ENCODE measurements at places on chromosomes 7 and 10.
A peak's percentile ranks its signal among the peaks of the same experiment; 100 is the strongest.

DNA sequence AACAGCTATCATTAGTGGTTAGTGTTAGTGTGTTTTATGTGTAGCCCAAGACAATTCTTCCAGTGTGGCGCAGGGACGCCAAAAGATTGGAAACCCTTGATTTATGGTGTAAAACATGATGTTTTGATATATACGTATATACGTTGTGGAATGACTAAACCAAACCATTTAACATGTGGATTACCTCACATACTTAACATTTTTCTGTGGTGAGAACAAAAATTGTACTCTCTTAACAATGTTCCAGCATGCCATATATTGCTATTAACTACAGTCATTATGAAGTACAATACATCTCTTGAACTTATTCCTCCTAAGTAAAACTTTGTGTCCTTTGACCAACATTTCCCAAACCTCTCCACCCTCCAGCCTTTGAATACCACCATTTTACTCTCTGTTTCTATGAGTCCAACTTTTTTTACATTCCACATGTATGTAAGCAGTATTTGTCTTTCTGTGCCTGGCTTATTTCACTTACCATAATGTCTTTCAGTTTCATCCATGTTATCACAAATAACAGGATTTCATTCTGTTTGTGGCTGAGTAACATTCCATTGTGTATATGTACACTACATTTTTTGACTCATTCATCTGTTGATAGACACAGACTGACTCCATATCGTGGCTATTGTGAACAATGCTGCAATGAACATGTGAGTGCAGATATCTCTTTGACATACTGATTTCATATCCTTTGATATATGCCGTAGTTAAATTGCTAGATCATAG, 42.2 kb upstream of the MAGI2 start:
- no peak for DNase-seq

DNA sequence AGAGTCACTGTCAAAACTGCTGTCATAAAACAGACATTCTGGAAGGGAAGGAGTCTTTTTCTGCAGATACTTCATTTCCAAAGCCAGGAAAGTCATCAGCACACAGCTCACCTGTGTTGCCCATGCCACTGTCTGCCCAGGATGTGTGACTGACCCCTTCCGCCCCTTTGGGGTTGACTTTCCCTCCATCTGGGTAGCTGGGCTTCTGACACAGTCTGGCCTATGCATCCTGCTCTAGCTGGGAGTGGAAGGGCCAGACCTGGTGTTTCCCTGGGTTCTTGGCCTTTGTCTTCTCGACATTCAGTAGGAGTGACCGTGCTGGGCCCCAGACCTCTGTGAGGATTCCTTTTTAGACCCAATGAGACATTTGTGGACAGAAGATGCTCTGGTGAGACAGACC, 378.9 kb upstream of the NUPR2 start:
- DNase-seq, result no peak

GRCh38 chr7:42392826-42393225, 155.8 kb upstream of the GLI3 start:
- no peak for DNase-seq

GRCh38 chr7:113856010-113856409, 62.8 kb downstream of the PPP1R3A start:
- no peak for DNase-seq

GRCh38 chr10:103614306-103615158, 121.0 kb downstream of the NEURL1 start:
- no peak for DNase-seq

- no peak for DNase-seq
Measured at GRCh38 chr10:28558186-28558585, 25.3 kb downstream of the WAC start.

DNA sequence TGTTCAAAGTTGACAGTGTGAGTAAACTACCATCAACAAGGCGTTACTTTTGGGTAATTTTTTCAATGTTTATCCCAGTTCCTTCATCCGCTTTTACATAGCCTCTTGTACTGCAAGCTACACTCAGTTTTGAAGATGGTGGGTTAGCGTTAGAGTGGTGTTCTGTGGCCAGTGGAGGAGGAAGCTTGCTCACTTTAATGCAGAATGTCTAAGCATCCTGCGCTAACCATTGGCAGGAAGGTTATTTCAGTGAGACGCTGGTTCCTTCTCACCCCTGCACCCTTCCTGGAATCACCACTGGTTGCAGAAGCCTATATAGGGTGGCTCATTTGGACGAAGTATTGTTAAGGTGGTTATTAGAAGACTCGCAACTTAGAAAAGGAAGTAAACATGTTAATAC, 159.1 kb downstream of the CELF2 start:
- no peak for DNase-seq

DNA sequence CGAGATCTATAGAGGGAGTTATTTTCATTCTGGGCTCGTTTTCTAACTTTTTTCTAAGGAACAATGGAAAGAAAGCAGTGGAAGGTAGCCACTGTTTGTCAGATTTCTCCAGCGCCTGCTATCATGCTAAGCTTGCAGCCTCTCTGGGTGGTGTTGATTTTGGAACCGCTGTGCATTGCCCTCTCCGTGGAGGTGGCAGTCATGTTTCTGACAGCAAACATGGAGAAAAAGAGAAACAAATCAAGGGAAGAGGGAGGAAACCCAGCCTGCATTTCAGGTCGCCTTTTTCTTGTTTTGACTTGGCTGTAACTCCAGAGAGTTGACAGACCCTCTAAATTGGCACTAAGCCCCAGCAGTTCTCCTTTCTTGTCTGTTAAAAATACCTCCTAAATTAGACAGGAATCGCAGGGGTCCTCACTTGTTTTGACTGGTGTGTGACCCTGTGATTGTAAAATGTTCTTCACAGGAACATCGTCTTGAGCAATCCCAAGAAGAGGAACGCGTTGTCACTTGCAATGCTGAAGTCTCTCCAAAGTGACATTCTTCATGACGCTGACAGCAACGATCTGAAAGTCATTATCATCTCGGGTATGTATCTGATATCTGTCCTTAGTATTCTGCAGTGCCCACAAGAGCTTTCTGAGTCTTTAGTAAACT, 4.8 kb downstream of the ECHDC3 start:
- no peak for DNase-seq

GRCh38 chr10:52653263-52653909, 119.2 kb downstream of the MBL2 start:
- no peak for DNase-seq

DNA sequence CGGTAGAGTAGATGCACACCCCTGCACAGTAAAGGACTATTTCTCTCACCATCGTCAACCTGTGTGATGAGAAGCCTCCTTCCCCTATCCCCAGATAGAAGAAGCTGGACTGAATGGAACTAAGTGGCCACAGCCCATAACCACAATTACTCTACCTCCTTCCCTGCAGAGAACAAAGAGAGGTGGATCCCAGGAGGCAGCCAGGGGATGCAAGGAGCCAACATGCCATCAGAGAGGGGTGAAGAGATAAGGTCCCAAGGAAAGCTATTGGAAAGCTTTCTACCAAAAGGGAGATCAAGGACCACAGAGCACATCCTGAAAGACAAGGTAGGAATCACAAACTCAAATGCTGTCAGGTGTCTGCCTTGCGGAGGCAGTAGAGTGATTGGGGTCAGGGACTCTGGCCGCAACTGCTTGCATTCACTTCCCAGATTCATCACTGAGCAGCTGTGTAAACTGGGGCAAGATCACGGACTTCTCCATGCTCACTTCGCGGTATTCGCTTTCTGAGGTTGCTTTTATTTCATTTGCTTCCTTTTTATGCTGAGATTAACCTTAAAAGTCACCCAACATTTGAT, 81.6 kb upstream of the MYO3A start:
- DNase-seq, result no peak

DNA sequence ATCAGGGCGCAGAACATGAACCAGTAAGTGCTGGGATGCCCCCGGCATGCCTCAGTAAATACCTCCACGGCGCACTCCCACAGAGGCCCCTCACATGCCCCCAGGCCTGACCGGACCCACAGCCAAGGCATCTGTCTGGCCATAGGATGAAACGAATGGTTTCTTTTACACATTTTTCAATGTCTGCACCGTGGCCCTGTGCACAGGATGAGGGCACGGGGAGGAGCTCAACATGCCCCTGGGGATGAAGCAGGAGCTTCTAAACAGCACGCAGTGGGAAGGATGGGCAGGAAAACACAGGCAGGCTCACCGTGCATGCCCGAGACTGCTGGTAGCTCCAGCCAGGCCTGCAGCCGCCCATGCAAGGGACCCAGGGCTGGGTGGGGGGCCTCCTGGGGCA, 283.3 kb downstream of the TNS3 start:
- no peak for DNase-seq

- no peak for DNase-seq
Measured at GRCh38 chr10:77313066-77313750, 324.4 kb downstream of the KCNMA1 start.

- no peak for DNase-seq
Measured at GRCh38 chr10:6738112-6738768, 158.2 kb upstream of the PRKCQ start.

GRCh38 chr10:15324611-15325010, 46.5 kb downstream of the FAM171A1 start:
- no peak for DNase-seq

- DNase-seq, result peak; percentile 24
Measured at GRCh38 chr10:36465604-36466379, 659.6 kb upstream of the ANKRD30A start.

DNA sequence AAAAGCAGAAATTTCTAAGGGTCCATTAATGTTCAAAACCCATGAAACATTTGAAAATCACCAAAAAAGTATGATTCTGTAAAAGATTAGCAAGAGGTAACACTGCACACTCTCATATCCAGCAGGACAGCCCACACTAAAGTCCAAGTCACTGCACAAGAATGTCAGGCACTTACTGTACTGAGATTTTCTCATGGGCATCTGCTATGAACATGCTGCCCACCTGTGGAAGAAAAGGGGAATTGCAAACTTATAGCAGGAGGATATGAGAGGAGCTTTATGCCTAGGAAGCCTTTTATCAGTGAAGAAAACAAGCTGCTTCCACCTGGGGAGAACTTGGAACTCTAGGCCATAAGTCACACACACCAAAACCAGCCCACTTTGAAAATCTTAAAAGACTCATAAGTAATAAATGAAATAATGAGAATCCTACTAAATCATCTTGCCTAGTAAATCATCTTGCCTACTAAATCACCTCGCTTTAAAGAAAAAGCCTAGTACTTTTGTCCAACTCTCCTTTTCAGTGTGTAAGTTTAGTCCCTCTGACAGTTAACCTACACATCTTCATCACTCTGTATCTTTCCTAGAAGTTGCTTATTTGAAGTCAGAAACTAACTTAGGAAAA, 46.1 kb downstream of the ARMH3 start:
- peak; percentile 88 for DNase-seq

DNA sequence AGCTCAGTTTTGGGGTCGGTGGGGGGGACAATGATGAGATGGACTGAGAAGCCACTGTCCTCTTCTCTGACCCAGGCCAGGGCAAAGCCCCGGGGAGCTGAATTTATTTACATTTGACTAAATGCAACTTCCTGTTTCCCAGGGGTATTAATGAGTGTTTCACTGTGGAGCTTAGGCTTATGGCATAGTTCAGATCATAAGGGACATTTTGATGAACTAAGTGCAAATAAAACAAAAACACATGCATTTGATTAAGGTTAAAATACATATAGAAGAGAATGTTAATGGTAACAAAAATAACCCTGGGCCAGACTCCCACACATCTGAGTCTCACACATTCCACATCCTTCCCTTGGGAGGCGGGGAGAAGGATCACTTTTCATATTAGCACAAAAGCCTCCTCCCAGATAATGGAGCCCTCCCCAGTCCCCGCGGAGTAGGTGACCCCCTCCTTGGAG, 320.6 kb downstream of the FRMD4A start:
- no peak for DNase-seq

GRCh38 chr10:99357691-99358090, 28.5 kb downstream of the CNNM1 start:
- DNase-seq, result no peak

GRCh38 chr10:17989908-17990767, 38.4 kb downstream of the SLC39A12 start:
- DNase-seq, result peak; percentile 43

- DNase-seq, result no peak
Measured at GRCh38 chr10:3372281-3372680, 199.7 kb upstream of the PITRM1 start.

DNA sequence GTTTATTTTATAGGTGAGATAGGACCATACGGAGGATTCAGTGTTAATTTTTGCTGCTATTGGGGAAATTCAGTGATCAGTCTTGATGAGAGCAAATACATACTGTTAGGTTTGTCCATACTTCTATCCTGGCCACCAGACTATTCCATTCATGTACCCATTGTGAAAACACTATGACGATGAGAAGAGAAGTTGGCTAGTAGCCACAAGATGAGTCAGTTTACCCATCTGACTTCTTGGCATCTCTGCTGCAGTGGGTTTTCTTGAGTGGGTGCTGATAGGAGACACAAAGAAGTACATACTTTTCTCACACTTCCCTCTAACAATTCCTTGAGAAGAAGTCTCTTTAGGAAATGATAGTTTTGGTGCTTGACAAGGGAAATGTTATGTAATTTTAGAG, 133.1 kb downstream of the TFPI2 start:
- no peak for DNase-seq

DNA sequence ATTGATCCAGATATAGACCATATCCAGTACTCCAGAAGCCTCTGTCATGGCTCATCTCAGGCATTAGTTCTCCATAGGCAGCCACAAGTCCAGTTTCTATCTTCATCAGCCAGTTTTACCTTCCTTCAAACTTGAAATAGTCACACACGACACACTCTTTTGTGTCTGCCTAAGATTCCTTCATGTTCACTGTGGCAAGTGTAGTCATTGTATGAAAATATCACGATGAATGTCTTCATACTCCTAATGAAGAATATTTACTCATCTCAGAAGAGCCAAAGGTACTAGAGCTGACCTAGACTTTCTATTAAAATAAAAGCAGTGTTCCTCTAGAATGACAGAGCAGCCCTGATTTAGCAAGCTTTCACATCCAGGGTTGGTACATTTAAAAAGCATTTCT, 230.7 kb downstream of the SNX13 start:
- DNase-seq, result no peak

DNA sequence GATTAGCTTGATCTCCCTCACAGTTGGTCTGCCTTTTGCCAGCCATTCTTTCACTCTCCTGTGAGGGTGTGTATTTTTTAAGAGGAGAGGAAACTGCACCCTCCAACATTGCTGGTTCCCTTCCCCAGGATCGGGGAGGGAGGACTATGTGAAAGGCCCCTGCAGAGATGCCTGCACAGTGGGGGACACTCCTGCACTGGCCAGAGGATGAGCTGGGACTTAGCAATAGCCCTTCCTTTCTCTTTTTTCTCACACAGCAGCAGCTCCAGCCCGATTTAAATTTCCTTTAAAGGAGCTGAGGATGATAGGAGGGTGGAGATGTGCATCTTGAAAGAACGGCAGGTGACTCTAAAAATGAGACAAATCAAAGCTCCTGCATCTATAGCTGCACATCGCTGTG, 18.7 kb downstream of the SORCS3 start:
- no peak for DNase-seq

DNA sequence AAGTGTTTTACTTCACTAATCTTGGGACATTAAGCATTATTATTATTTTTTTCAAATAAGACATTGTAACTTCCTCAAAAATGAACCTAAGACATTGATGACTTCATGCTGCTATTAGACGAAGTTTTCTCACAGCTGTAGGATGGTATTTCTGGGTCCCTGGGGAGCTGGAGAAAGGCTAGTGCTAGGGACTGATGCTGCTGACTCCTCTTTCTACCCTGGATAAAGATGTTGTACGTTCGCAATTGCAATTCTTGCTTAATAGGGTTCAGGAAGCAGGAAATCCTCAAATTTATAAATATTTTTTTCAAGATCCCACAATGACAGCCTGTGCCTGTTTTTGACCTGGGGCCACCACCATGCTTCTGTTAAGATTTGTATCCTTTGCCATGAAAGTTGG, 526.0 kb downstream of the CCSER2 start:
- DNase-seq, result no peak

GRCh38 chr10:27413387-27413786, 90.7 kb upstream of the RAB18 start:
- no peak for DNase-seq

GRCh38 chr10:99681553-99681952, 22.2 kb downstream of the ENTPD7 start:
- peak; percentile 17 for DNase-seq
